Smooth muscle cell of the pulmonary artery (primary cell): ENCODE measurements at places on chromosomes 3 and 15. TPM values are rescaled to one million over a fixed set of nuclear protein-coding genes. Genes with fewer than 3 reads are reported as not detected.

Gene EFCAB12
- 0.03 and 0.07 TPM in 2 replicates for total RNA-seq

Gene PRTG
- total RNA-seq: 0.78 and 1.2 TPM in 2 replicates

Gene RTP3
- total RNA-seq: not detected in 2 replicates

Gene C3orf62
- 1.4 and 2.5 TPM in 2 replicates for total RNA-seq

Gene C2CD4A
- total RNA-seq: 0.36 and 1.4 TPM in 2 replicates

Gene TNNC1
- 0.23 and 2.6 TPM in 2 replicates for total RNA-seq
